ENCODE measurements at places on chromosomes 5 and 9.

DNA sequence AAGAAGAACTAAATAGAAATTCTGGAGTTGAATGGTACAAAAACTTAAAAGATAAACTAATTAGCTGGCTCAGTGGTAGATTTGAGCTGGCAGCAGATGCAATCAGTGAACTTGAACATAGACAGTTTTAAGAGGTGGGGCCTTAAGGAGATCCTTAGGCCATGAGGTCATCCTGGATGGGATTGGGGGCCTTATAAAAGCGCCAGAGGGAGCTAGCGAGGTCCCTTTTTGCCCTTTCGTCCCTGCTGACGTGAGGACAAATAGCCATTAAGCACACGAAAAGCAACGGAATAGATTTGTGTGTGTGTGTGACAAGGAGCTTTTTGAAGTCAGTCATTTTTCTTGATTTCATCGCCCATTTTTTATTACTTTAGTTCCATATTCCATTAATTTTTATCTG, 83.3 kb downstream of the ZNF354C start:
- peak; percentile 9 for DNase-seq

GRCh38 chr5:39440958-39441624, 16.3 kb upstream of the DAB2 start:
- no peak for DNase-seq

DNA sequence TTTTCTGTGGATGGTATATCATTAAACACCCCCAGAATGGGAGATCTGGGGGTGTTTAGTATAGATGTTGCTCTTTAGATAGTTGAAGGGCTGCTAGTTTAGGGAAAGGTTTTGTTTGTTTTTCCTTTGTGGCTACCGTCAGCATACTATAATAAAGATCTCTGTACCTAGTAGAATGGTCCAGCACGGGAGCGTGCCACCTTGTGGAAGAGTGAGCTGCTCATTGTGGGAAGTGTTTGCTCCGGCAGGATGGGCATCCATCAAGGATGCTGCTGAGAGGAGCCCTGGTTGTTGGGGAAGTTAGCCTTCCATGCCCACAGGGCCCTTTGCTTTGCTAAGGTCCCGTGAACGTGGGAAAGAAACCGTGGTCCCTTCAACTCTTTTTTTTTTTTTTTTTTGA, 113.1 kb downstream of the LIFR start:
- no peak for DNase-seq

DNA sequence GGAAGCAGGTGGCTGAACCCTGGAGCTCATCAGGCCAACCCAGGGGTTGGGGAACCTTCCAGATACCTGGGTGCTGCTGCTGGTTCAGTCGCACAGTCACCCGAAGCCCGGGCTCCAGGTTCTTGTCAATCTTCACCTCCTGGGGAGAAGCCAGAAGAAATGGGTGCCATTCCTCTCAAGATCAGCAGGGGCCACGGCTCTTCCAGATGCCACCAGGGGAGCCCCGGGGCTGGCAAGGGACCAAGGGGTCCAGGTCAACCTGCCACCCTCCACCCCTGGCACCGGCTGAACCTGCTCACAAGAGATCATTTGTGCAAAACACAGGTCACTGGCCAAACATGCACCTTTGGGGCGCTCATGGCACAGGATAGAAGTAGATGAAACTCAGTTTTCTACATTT, 4.7 kb downstream of the SPOUT1 start:
- no peak for DNase-seq

DNA sequence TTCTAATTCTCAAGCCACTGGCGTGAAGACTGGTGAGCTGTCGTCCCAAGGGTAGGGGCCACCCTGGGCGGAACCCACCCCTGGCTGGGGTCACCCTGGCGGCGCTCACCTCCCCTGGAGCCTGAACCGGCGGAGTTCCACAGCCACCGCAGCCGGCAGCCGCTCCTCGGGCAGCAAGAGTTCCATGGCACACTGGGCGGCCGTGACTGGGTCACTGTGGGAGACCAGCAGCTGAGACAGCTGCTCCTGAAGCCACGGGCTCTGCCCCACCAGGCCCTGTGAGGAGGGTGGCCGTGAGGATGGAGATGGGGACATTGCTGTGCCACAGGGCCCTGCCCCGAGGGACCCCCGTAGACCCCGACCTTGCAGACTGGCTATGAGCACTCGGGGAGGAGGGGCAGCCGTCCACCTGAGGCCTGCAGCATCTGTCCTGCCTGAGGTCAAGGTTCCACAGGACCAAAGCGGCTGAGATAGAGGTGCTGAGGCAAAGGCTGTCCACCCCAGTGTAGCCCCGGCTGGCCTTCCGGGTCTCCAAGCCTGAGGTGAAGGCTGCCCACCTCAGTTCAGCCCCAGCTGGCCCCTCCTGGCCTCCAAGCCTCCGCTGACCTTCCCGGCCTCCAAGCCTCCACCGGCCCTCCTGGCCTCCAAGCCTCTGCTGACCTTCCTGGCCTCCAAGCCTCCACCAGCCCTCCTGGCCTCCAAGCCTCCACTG, 50.6 kb upstream of the NRARP start:
- no peak for DNase-seq

DNA sequence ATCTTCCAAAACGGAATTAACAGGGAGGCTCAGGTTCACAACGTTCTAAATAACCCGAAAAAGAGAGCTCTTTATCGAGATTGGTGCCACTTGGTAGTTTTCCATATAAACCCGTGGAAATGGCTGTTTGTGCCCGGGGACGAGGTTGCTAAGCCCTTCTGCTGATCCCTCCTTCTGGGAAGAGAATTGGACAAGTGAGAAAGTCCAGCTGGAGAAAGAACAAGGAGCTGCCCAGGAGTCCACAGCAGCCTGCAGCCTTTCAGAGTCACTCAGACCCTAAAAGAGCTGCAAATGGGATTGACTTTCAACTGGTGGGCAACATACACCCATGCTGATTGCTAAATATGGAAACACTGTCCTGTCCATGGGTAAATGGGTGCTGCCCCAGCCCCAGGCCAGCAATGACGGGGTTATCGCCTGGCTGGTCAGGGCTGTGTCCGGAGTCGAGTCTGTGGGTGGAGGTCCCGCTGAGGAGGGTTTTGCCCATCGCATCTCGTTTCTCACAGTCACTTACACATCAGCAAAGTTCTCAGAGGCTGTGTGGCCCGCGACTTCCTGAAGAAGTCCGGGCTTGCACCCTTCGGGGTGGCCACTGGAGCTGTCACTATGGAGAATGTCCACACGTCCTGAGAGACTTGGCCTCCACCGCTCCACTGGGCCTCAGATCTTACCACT, 40.7 kb upstream of the HSD17B3 start:
- no peak for DNase-seq

- peak; percentile 51 for DNase-seq
These were observed 70.3 kb downstream of the UGCG start for GRCh38 chr9:111966861-111967291.

DNA sequence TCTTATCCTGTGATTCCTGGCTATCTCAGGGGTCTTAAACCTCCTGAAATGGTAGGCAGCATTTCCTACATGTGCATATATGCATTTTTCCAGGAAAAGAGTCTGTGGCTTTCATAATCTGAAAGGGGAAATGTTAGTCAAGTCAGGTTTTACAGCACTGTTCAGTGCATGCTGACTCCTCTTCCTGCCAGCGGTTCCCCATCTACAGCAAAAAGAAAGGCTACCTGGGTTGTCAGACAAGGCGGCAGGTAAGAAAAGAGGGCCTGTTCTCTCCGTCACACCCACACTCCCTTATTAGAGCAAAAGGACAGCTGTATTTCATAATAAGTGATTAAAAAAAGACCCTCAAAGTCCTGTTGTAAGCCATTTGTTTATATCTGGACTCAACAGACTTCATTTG, 4.3 kb upstream of the SPATA6L start:
- DNase-seq, result no peak

- DNase-seq, result no peak
These were observed 24.1 kb downstream of the ITK start for GRCh38 chr5:157204765-157205164.

DNA sequence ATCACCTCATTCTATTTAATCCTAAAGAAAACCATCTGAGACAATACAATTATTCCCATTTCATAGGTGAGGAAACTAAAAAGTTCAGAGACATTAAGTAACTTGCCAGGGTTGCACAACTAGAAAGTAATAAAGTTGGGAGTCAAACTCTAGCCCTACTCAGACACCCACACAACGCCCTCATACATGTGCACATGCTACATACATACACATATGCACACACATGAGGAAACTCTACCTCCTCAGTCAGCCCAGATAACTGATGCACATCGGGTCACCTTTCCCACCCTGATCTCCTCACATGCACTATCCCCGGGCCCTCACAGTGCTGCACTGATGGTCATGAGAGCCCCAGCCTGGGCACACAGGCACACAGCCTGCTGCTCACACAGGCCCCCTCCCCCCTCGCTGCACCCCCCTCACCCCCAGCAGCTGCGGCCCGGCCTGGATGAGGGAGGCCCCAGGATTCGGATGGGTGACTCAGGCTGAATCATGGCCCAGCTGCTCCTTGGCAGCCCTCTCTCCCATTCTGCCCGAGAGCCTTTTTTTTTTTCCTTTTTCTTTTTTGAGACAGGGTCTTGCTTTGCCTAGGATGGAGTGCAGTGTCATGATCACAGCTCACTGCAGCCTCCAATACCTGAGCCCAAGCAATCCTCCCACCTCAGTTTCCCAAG, 5.0 kb upstream of the GPRIN1 start:
- peak; percentile 72 for DNase-seq

DNA sequence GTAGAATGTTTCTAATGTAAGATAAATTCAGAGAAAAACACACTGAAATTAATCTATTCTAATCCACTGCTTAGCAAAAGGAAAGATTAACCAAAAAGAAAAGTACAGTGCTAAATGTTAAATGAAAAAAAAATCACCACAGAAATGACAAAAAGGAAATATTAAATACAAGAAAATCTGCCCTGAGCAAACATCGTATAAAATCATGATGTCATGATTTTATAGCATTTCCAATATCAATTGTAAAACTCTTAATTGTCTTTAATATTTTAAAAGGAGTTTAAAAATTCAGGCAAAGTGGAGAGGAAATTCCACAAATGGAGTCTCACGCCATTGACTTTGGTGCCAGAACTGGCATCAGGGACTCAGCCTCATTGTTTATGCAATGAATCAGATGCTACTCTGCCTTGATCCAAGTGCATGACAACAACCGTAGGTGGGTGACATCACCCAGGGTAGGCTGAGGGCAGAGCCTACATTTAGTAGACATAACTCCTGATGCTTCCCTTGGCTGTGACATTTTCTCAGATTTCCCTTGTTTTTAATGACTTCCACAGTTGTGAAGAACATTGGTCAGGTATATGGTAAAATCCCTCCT, 696.8 kb downstream of the SEMA5A start:
- peak; percentile 62 for DNase-seq

- peak; percentile 71 for DNase-seq
These were observed 1.1 kb upstream of the ANXA2R start for GRCh38 chr5:43041110-43041668.

GRCh38 chr5:125492977-125493376, 746.5 kb upstream of the ZNF608 start:
- DNase-seq, result no peak

GRCh38 chr5:133460172-133460758, 152.1 kb downstream of the FSTL4 start:
- DNase-seq, result no peak

DNA sequence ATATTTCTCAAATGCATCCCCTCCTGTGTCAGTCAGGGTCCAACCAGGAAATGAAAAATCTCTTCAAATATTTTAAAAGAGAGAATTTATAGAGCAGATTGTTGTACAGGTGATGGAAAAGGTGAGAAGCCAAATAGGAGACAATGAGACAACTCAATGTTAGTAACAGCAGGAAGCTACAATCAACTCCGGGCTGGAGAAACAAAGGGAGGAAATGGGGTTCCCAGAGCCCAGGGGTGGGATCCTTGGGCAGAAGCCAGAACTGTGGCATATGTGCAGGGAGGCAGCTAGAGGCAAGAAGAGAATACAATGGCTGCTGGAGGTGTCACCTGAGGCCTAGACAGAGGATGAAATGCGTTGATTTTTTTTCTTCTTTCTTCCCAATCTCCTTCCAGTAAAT, 361.8 kb upstream of the ACTBL2 start:
- DNase-seq, result no peak

DNA sequence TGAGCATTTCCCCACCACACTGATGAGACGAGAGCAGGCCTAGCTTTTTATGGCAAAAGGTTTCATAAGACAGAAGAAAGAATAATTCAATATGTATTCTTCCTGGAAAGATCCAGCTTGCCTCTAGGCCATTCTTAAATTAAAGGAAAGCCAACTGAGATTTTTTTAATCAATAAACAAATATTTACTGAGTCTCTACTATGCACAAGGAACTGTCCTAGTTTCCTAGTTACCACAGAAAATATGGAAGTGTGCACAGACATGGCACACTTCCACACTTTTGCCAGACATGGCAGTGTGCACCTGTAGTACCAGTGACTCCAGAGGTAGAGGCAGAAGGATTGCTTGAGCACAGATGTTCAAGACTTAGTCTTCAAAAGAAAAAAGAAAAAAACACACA, 281.0 kb downstream of the CETN3 start:
- no peak for DNase-seq

DNA sequence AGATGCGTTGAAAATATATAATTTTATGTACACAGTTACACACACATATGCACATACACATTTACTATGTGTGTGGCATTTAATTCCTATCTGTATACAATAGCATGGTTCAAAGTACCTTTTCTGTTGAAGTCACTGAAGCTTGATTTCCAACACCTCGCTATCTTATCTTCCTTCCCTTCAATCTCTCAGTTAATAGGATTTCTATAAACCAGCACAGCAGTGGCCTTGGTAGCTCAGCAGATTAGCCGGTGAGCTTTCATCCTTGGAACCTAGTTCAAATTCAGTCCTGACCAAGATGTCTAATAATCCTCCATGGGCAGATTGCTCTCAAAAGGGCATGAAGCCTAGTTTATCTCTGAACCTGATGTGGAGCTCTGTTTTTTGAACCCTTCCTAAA, 2389.5 kb downstream of the MAT2B start:
- DNase-seq, result no peak

DNA sequence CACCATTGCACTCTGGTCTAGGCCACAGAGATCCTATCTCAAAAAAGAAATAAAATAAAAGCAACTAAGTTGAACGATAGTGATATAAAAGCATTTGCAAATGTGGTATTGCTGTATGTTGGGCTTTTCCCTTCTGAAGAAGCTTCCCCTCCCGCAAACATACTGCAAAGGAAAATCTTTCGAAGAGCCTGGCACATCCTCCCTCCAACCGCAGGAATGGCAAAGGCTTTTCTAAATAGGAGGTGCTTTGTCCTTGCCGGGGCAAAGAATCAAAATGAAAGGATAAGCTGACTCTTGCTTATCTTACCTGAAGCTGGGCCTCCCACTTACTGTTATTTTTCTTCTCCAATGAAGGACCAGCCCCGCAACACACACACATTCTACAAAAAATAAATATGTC, 45.8 kb downstream of the SERINC5 start:
- DNase-seq, result no peak
